ENCODE measurements at places on chromosomes 7 and 10. TPM values are rescaled to one million over a fixed set of nuclear protein-coding genes. Genes with fewer than 3 reads are reported as not detected.

DNA sequence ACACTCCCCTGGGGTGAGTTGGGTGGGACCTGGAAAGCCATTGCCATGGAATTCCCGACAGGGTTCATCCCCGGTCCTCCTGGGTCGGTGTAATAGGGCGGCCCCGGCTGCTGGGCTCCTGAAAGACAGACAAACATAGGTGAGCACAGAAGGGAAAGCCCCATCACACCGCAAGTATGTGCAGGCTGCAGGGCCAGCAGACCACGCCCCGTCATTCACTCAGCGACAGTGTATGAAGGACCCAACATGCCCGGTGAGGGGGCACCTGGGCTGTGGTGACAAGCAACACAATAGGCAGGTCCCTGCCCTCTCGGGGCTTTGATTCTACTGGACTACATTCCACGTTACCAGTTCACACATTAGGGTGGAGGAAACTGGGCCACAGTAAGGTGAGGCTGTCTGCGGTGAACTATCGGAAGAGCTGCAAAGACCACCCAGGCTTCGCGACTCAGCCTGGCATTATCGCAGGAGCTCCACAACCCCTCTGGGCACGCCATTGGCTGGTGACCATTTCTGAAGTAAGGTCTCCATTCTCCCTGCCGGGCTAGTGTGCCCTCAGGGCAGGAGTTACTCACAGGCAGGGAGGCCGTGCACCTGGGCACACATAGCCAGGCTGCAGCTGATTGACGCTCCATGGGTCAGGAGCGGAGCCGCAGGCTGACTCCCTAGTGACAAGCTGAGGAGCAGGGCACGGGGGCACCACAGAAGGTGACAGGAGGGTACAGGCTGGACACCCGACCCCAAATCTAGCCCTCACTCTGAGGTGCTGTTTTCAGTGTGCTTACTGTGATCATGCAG lies 99.2 kb downstream of the VOPP1 start:
- DNase-seq: no peak

The SRRM3 gene
- 0.40 TPM for total RNA-seq

GRCh38 chr10:93542358-93542791 lies 24.1 kb upstream of the FFAR4 start:
- peak; percentile 56 for DNase-seq

- no peak for DNase-seq
Measured at GRCh38 chr10:81306971-81307782, 567.8 kb upstream of the NRG3 start.

DNA sequence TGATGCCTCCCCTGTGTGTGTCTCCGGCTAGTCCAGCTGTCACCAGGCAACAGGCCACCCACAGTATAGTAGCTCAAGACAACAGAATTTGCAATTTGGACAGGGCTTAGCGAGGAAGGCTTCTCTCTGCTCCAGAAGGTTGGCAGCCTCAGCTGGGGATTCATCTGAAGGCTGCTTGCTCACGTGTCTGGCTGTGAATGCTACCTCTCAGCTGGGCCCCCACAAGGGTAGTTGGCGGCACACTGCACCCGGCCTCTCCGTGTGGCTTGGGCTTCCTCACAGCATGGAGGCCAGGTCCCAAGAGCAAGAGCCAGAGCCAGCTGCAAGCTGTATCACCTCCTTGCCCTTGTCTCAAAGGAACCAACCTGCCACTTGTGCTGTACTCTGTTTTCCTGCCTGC lies 19.2 kb downstream of the ECHDC3 start:
- DNase-seq: no peak

GRCh38 chr7:25067726-25068501 lies 57.1 kb downstream of the CYCS start:
- DNase-seq: no peak

DNA sequence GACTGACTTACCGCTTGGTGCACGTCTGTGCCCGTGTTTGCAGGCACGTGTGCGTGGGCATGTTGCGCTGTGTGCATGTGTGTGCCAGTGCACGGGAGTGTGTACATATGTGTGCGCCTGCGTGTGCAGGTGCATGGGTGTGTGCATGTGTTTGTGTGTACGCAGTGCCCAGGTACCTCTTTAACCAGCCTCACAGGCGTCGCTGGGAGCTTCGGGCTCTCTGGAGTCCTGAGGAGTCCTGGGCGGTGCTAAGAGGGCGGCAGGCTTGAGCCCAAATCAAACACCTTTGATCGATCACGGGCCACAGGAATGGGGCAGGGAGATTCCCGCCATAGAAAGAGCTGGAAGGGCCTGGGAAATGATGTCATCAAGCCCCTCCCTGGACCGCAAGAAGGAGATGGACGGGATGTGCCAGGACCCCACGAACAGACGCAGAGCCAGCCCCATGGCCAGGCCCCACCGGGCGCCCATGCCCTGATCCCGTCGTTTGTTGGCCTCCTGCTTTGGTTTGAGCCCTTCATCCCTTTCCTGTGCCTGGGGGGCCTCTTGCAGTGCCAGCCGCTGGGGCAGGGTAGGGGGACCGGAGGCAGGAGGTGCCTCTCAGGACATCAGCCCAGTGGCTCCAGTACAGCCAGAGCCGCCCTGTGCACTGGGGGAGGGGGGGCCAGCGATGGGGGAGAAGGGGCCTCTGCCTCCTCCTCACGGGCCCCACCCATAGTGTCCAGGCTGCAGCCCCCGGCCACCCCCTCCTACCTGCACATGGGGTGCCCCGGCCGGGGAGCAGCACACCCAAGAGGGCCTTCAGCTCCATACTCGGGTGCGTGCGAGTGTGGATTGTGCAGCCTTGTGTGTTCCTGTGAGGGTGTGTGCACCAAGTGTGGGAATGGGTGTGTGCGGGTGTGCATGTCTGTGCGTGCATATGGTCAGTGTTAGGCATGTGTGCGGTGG lies 5.8 kb downstream of the KNDC1 start:
- no peak for DNase-seq

The ACSM6 gene
- total RNA-seq: not detected

The TRIM50 gene
- total RNA-seq: not detected

The PRSS37 gene
- not detected for total RNA-seq

The CCL24 gene
- total RNA-seq: not detected

GRCh38 chr7:69782917-69783684 lies 184.8 kb downstream of the AUTS2 start:
- no peak for DNase-seq

- no peak for DNase-seq
Measured at GRCh38 chr10:74164716-74165529, 13.9 kb downstream of the ADK start.

The AKR1C1 gene
- 56.1 TPM for total RNA-seq

GRCh38 chr7:51255536-51256208 lies 60.9 kb downstream of the COBL start:
- DNase-seq: peak; percentile 35

- no peak for DNase-seq
Measured at GRCh38 chr7:155284496-155285274, 13.0 kb upstream of the INSIG1 start.

DNA sequence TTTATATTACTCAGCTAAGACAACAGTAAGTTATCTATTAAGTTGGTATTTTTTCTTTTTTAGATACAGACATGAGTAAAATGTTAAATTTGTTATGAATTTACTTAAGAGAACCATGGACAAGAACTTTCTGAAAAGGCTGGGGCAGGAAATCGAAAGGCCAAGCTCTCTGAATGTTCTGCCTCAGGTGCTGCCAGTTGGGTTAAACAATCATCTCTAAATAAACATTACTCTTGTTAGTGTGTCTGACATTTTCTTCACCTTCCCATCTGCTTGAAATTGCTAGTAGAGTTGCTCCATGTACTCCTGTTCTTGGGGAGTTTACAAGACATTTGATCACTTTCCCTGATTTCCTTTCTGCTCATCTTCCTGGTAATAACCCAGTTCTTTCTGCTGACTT lies 87.5 kb downstream of the ANKRD7 start:
- DNase-seq: no peak

GRCh38 chr10:131792809-131793208 lies 108.0 kb upstream of the PPP2R2D start:
- DNase-seq: no peak

- no peak for DNase-seq
Measured at GRCh38 chr7:132430041-132430855, 146.0 kb downstream of the PLXNA4 start.

The GPR26 gene
- total RNA-seq: not detected
